ENCODE measurements at places on chromosomes 11 and 22.

GRCh38 chr11:10483174-10483573, 28.1 kb downstream of the AMPD3 start:
- no peak for DNase-seq

- DNase-seq, result no peak
These were observed 16.3 kb upstream of the CLMP start for GRCh38 chr11:123211149-123211852.

GRCh38 chr11:33553486-33553885, 147.1 kb downstream of the C11orf91 start:
- no peak for DNase-seq

DNA sequence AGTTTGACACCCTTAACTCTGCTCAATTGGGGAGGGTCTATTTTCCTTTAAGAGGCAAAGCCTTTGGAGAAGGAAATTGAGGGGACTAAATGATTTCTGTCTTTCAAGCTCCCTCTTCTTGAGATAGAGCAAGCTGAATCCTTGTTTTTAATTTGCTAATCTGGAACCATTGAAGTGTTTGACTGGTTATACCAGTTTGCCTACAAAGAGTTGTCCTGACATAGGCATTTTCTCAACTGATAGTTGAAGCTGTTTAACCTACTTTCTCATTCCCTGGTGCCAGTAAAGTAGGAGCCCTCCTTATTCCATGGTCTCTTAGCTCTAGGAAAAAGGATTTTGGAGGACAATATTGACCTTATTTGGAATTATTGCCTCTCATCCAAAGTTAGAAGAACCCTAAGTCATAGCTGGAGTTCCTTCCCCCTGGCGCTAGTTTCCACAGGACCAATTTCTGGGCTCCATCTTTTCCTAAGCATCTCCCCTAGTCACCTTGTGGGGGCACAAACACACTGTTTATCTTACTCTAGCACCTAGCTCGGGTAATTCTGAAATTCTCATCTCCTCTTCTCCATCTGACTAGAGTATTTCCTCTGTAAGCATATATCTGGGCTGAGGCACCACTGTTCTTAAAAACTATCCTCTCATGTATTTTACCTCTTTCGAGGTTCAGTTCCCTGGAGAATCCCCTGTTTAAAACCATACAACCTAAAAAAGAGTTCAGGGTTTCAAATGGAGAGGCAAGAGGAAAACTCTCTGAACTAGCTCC, 7.4 kb downstream of the ZDHHC5 start:
- DNase-seq, result no peak

GRCh38 chr22:31540966-31541365, 44.6 kb downstream of the SFI1 start:
- no peak for DNase-seq

GRCh38 chr11:8758619-8759169, 76.1 kb downstream of the RPL27A start:
- no peak for DNase-seq

DNA sequence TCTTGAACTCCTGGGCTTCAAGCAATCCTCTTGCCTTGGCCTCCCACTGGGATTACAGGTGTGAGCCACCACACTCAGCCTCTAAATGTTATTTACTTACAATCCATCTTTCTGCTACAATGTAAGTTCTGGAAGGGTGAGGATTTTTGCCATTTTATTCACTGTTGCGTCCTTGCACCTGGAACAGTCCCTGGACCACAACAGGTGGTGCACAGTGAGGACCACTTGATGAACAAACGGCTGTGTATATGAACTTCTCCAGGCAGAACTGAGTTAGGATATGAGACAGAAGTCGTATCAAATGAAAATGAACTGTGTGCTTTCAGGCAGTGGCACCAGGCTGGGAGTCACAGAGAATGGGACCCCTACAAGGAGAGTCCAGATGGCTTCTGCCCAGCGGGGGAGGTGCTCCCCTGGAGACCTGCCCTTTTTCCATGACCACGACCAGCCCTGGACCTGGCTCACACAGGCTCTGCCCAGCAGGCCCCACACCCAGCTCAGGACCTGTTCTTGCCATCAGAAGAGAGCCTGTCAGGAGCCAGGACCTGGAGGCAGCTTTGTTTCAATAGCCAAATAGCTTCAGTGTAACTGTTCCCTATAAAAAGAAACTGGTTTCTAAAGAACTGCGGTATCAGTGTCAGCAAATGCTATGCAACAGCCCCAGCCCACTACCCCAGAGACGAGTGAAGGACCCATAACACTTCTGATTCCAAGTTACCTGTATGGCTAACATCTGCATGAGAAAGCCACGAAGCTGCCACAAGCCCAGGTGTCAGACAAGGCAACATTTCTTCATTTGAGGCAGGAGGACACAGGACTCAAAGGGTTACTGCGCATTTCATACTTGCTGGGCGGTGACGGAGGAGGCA, 104.9 kb downstream of the MICAL3 start:
- DNase-seq, result no peak

DNA sequence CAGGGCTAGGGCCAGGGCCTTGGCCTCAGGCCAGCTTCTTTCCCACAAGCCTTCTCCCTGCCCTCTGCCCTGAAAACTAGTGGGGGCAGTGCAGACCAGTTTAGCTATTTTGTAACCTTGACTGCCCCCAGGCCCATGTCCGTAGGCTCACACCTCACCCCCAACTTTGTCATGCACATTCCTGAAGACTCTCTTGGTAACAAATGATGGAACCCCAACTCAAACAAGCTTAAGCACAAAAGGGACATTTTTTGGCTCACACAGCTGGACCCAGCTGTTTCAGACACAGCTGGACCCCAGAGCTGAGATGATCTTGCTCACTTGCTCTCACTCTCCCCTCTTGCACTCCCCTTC, 46.6 kb downstream of the KCNQ1OT1 start:
- DNase-seq, result no peak

GRCh38 chr11:67469508-67469811, 409 bp upstream of the TMEM134 start:
- DNase-seq, result no peak

DNA sequence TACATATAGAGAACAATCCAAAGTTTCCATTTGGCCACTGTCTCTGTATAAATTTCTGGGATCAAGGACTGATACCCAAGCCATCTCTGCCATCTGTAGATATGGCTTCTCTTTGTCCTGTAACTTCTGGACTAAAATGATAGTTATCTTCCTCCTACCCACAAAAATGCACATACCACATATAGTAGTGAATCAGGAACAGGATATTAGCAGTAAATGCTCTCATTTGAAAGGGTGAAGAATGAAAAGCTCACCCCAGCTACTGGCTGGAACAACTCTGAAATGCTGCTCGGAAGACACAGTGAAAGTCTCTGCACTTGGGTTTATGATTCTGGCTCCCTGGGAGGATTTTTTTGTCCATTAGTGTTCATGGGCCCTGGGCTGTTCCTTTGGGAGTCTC, 856.4 kb upstream of the LRRC4C start:
- no peak for DNase-seq

DNA sequence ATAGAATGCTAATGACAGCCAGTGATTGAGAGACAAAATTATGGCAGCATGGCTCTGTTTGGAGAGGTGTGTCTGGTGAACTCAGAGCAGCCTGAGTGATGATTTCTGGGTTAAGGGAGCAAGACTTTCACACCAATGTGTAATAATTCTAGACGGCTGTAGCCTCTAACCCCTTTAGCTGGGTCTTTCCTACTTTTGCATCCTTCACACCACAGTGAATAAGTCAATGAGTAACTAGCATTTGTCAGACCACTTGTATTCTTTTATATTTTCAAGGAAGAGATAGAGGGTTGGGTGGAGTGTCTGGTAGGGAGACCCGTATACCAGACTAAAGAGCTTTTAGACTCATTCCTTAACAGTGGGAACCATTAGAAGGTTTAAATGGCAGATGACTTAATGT, 50.4 kb downstream of the ATXN10 start:
- no peak for DNase-seq

DNA sequence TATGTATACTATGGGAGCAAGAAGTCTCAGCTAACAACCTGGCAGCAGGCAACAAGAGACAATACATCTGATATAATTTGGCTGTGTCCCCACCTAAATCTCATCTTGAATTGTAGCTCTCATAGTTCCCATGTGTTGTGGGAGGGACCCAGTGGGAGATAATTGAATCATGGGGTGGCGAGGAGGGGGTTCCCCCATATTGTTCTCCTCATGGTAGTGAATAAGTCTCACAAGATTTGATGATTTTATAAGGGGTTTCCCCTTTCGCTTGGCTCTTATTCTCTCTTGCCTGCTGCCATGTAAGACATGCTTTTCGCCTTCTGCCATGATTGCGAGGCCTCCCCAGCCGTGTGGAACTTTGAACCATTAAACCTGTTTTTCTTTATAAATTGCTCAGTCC, 6.2 kb downstream of the DNAJC24 start:
- DNase-seq, result peak; percentile 10

GRCh38 chr11:2321311-2321683, 19.5 kb downstream of the TSPAN32 start:
- DNase-seq, result no peak

GRCh38 chr11:64538501-64538951, 52.5 kb upstream of the SLC22A12 start:
- DNase-seq, result no peak

- DNase-seq, result peak; percentile 63
These were observed 1.9 kb upstream of the ADM start for GRCh38 chr11:10302744-10303557.

GRCh38 chr11:58654908-58655296, 32.4 kb downstream of the CNTF start:
- DNase-seq, result no peak

DNA sequence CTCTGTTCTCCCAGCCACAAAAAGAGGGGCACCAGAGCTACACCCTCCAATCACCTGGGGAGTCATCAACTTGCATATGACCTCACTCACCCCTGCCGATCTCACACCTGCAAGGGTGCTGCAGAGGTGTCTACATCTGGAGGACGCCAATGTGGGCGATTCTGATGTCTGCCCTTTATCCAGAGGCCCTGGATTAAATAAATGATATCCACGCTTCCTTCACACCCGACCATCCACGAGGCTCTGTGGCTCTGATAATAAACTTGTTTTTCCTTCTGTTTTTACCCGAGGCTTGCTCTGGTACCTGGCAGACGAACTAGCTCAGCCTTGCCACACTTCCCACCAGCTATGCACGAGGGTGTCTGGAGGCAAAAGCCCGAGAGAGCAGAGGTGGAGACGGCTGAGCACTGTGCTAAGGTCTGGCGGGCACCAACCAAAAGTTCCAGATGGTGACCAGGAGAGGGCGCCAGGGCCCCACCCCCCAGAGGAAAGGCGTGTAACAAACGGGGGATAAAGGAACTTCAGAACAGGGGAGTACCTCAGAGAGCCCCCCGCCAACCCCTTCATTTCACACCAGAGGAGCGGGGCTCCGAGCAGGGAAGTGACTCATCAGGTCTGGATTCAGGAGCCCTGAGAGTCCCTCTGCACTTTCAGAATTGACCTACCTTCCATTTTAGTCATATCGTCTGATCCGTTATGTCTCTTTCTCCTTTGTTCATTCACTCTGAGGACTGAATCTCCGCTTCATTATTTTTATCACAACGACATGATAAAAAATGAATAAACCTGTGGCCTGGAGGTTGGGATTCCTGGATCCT, 13.5 kb downstream of the SCN3B start:
- peak; percentile 51 for DNase-seq

DNA sequence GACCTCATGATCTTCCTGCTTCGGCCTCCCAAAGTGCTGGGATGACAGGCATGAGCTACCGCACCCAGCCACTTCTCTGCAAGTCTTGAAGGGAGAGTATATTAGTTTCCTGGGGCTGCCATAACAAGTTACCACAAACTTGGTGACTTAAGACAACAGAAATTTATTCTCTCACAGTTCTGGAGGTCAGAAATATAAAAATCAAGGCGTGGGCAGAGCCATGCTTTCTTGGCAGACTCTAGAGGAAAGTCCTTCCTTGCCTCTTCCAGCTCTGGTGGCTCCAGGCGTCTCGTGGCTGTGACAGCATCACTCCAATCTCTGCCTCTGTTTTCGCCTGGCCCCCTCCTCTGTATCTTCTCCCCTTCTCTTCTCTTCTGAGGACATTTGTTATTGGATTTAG, 110.2 kb upstream of the NAV2 start:
- DNase-seq, result no peak

GRCh38 chr22:43860126-43860525, 2.2 kb downstream of the SULT4A1 start:
- no peak for DNase-seq

- DNase-seq, result no peak
These were observed 72.7 kb downstream of the FEZ1 start for GRCh38 chr11:125423247-125423849.

- peak; percentile 60 for DNase-seq
These were observed 16.7 kb downstream of the ATG2A start for GRCh38 chr11:64900263-64900678.

DNA sequence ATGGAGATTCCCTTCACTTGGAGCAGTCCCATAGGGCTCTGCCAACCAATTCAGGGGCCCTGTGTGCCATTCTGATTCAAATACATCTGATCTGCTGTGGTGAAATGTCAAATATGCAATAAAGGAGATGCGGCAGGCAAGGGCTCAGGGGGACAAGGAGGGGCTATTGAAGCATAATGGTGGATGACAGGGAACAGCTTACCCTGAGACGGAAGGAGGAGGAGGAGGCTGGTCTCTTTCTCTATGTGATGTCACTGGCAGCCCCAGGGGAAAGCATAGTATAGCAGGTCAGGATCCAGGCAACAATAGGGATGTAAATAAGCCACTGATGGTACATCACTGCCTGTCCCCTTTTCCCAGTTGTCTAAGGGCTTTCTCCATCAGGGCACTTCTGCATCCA, 350.9 kb upstream of the SYN3 start:
- no peak for DNase-seq

DNA sequence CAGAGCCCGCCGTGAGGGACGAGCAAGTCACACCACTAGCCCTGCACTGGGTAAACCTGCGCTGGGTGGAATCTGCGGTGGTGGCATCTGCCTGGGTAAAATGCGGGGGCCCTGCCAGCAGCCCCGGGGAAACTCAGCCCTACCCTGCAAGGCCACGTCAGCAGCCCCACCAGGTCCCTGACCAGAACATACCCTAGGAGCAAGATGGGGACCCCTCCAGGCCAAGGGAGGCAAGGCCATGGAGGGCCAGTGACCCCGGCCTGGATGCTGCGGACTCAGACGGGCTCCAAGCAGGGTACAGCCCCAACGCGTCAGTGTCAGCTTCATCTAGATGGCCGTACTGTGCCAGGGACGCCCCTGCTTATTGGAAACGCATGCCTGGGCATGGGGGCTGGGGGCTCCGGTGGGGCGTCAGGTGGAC, 26.3 kb downstream of the TOLLIP start:
- no peak for DNase-seq

All from stimulated activated CD4-positive, alpha-beta T cell treated with anti-CD3 and anti-CD28 coated beads, Interleukin-4, amount 100 ng/mL, for 1 hour (primary cell).